ENCODE measurements at places on chromosomes 6 and 20. TPM values are rescaled to one million over a fixed set of nuclear protein-coding genes. Genes with fewer than 3 reads are reported as not detected.

DNA sequence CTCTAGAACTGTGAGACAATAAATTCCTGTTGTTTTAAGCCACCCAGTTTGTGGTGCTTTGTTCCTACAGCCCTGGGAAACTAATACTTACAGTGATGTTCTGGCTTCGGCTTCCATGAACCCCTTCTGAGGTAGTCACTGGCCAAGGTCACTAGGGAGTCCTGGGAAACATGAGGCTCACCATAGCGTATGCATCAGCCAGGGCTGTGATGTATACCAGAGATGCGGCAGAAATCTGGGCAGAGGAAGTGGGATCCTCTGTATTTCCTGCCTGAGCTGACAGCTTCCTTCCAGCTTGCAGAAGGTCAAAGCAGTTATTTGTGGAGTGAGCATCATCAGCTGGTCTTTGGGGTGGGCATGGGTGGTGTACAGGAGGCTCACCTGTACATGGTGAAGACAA lies 27.9 kb downstream of the KAT14 start:
- no peak for DNase-seq

TAGAP gene
- 0.27 TPM for total RNA-seq

GRCh38 chr6:90362318-90362717 lies 65.7 kb upstream of the BACH2 start:
- no peak for DNase-seq

OR2H1 gene
- not detected for total RNA-seq

CNR1 gene
- total RNA-seq, result 0.25 TPM

Data from WTC11 (cell line).